ENCODE measurements at places on chromosomes 12 and 14.

- DNase-seq = no peak
Measured at GRCh38 chr14:51873221-51873893, 12.9 kb downstream of the GNG2 start.

DNA sequence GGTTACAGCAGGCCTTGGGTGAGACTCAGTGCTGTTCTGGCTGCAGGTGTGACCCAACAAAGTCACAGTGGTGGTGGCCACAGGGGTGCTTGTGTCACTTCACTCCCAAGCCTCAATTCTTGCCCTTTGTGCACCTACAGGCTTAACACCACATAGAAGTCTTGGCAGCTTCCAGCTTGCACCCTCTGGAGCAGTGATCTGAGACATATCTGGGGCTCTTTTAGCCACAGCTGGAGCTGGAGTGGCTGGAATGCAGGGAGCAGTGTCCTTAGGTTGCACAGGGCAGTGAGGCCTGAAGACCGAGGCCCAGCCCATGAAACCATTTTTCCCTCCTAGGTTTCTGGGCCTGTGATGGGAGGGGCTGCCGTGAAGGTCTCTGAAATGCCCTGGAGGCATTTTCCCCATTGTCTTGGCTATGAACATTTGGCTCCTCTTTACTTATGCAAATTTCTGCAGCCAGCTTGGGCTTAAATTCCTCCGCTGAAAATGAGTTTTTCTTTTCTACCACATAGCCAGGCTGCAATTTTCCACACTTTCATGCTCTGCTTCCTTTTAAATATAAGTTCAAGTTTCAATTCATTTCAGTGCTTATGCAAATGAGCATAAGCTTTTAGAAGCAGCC is 37.7 kb downstream of the ADAM21 start:
- DNase-seq = no peak

- DNase-seq = no peak
Measured at GRCh38 chr14:61080591-61081010, 99.6 kb downstream of the SLC38A6 start.

DNA sequence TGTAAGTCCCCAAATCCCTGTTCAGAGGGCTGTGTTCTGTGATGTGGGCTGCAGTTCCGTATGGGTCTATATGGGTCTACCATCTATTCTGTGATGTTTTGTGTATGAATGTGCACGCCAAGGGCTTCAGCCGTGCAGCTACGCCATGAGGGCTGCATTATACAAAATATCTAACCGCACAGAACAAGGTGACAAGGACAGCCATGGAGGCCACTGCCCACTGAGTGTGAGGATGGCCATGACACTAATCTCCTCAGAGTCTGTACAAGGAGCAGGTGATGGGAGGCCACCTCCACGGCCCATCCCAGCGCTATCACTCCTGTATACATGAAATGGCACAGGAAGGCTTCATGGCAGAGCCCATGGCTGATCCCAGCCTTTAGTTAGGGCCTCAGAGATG is 102.0 kb downstream of the DICER1 start:
- no peak for DNase-seq

DNA sequence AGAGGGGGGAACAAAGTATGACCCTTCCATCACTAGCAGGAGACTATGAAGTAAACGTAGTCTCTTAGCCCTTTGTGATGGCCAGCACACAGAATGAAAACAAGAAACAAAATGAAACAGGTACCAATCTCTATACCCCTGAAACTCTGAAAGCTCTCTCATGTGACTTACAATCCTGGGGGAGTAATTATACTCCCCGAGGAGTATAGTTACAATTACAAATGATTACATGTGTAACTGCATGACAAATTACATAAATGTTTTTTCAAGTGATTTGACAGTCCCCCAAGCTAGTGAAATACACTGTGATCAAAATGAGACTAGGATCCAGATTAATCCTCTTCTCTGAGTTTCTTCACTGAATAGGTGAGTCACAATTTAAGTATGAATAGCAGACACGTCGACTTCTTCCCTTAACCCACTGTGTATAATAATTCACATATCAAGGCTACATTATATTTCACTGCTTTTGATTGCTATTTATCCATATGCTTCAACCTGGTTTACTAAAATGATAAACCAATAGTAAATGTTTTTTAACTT is 74.0 kb downstream of the SPTSSA start:
- DNase-seq = no peak

GRCh38 chr12:74227846-74228545 is 309.6 kb upstream of the ATXN7L3B start:
- no peak for DNase-seq

- DNase-seq = no peak
Measured at GRCh38 chr14:77014004-77014604, 14.4 kb downstream of the IRF2BPL start.

DNA sequence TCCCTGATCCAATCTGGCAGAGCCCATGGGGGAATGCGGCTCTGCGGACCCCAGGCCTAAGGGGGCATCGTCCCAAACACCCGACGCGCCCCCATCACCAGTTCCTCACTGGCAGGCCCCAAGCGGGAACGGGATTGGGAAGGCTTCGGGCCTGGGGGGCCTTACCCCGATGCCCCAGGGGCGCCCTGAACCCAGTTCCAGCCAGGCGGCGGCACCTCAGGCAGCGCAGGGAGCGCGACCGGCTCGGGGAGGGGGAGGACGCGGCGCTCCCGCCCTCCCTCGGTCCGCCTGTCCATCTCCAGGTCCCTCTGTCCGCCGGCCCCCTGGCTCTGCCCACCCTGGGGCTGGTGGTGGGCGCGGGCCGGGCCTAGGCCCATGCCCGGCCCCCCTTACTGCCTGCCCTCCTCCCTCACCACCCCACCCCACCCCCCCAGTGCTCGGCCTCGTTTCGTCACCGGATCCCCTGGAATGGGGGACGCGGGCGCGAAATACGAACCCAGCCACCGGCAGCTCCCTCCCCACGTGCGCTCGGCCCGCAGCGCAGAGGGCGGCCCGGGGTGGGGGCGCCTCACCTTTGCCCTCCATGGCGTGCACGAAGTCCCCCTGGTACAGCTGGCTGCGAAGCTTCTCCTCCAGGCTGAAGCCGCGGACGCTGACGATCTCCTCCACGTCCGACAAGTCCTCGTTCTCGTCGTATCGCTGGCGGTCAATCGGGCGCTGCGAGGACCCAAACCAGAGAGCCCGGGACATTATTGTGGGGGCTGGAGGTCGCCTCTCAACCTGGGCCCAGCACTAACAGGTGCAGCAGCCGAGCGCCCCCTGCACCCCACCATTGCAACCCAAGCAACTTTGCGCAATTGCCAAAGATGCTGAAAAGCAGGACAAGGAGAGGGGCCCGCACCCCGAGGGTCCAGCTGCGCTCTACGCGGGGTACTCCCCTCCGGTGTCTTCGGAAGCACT is 2.3 kb downstream of the KDM2B start:
- DNase-seq = no peak

GRCh38 chr14:92579244-92579936 is 65.8 kb downstream of the RIN3 start:
- no peak for DNase-seq

- DNase-seq = no peak
Measured at GRCh38 chr12:52402873-52403540, 3.1 kb downstream of the KRT82 start.

- no peak for DNase-seq
Measured at GRCh38 chr12:54857406-54857805, 3.1 kb downstream of the MUCL1 start.

- no peak for DNase-seq
Measured at GRCh38 chr12:97038834-97039233, 131.8 kb downstream of the NEDD1 start.

GRCh38 chr12:115259968-115260747 is 576.2 kb upstream of the TBX3 start:
- DNase-seq = no peak

DNA sequence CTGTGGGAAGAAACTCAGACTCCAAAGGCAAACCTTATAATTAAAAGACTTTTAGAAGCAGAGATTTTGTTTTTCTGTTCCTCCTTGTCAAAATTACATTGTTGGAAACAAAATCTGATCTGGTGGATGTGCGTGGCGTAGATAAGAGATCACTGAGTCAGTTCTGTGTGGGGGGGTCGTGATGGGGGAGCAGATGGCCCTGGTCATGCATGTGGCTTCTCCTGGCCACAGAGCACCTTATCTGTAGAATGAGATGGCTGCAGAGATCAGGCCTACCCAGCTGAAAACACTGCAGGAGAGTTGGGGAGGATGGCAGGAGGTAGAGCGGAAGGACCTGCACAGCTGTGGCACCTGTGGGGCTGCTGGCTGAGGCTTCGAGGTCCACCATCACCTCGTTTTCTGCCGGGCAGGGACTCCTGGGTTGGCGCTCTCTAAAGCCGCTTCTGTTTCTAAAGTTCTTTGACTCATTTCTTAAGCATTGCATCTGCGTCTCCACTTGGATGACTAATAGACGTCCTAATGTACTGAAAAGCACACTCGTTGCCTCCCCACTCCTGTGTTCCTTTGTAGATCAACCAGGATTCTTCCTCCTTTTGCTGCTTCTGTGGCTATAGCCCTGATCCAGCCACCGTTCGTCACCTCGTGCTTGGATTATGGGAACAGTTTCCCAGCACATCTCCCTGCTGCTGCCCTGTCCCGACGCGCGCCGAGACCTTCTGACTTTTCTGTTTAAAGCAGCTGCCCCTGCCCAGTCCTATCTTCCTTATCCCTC is 93.4 kb downstream of the TSPAN9 start:
- no peak for DNase-seq

DNA sequence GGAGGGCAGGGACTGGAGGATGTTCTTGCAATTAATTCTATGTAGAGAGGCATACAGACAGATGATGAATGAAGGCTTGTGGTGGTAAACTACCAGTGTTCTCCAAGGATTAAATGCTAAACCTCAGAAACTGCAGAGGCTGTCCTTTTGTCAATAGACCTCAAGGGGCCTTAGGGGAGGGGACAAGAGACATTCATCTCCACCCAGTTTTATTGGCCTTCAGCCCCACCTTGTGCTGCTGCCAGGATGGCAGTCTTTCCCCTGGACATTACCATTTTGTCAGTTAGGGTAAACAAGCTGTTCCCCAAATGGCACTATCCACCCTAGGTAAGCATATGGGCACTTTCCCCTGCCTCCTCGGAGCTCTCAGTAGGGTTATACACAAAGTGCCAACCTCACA is 4.9 kb upstream of the SMAGP start:
- DNase-seq = no peak

DNA sequence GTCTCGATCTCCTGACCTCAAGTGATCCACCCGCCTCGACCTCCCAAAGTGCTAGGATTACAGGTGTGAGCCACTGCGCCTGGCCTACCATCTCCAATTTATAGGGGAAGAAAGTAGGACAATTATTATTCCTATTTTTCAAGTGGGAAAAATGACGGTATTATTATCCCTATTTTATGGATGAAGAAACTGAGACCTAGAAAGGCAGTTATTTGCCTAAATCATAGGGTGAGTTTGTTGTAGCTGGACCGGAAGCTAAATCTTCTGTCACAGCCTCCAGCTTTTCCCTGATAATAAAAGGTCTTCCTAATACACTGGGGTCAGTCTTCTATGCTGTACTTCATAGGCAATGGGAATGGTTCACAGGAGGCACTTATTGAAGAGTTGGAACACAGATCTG is 13.8 kb downstream of the SLC7A8 start:
- DNase-seq = no peak

GRCh38 chr12:95322326-95322725 is 104.7 kb downstream of the VEZT start:
- DNase-seq = no peak

- no peak for DNase-seq
Measured at GRCh38 chr12:21542403-21542802, 16.3 kb downstream of the SPX start.

DNA sequence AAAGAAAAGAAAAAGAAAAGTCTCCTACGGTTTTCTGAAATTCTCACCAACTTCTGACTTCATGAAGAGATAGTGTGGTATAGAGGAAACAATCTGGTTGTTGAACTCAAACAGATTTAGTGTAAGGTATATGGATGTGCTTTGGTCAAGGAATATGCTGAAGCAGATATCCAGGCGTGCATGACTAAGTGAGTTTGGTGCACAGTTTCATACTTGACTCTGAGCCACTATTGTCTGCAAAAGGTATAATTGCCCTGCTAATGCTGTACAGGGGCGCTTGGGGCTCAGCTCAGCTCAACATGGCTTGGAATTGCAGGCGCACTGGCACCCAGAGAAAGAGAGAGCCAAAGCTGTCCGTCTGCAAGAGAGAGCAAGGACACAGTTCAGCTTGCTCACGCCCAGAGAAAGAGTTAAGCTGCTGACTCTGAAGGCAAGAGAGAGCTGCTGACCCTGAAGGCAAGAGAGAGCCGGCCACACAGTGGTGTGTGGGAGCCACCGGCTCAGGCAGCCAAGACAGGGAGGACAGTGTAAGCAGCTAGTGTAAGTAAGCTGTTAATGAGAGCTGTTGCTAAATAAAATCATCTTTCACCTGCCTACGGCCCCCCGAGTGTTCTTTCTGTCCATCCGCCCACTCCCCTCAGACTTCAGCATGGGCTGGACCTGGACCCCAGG is 66.4 kb upstream of the SLC38A4 start:
- DNase-seq = no peak

DNA sequence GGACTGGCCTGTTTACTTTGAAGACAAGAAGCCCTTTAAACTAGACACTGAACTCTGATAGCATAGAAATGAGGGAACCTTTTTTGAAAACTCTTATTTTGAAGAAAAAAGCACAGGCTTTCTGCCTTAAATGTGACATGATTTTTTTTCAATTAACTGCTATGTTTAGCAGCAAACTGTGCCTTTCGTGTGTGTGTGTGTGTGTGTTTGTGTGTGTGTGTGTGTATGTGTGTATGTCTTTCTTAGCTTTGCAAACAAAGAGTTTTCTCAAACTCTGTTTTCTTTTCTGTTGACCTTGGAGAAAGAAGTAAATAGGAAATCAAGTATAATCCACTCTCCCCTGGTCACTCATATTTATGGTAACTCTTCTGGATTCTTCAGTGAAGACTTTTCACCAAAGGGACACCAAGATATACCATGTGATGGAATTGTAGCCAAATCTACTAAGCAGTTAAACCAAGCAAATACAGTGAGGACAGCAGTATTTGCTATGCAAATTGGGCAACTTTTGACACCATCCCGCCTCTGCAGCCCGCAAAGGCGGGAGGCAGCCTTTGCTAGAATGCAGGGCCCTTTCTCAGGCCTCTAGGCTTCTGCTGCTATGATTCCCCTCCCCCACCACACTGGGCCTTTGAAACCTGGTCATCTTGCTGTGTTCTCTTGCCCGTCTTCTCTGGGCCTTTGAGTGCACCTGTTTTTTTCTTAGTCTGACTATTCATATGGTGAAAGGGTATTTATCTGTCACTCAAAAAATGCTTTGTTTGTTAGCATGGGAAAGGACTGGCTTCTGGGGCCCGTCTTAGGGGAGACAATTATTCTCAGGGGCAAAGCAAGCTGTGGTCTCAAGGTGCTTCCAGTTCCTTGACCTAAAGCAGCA is 107.9 kb downstream of the MYRFL start:
- DNase-seq = no peak

GRCh38 chr12:131929581-131930456 is 743 bp downstream of the PUS1 start:
- DNase-seq = peak; percentile 34

- DNase-seq = no peak
Measured at GRCh38 chr14:52112336-52113018, 43.6 kb upstream of the NID2 start.

DNA sequence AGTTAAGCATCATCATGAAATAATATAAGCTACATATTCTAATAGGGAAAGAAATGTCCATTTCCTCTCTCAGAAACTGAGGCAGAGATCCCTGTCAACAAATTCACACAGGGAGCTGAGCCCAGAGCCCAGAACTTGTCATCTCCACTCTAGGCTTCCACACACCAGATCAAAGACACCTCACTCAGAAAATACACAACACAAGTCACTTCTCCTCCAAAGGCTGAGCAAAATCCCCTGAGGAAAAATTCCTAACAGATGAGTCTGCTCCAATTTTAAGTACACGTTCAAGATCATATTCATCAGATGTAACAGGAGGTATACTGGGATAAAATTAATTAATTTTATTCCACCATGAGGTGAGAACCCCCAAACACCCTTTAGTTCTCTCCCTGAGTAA is 227.3 kb downstream of the DPF3 start:
- no peak for DNase-seq
